ENCODE measurements at places on chromosomes 1 and 21. TPM values are rescaled to one million over a fixed set of nuclear protein-coding genes. Genes with fewer than 3 reads are reported as not detected.

UBE2U gene
- total RNA-seq, result not detected

GRCh38 chr1:230684146-230684545 is 29.8 kb downstream of the AGT start:
- H3K27me3 ChIP-seq, result no peaks in the 10 kb centered on the region
- H3K4me1 ChIP-seq, result no peaks in the 10 kb centered on the region
- no peak for DNase-seq
- H3K27ac ChIP-seq, result no peak overlapping the region

GRCh38 chr1:6868660-6869380 is 83.6 kb downstream of the CAMTA1 start:
- H3K36me3 ChIP-seq, result no peaks in the 10 kb centered on the region
- peaks cover 6% of the 10 kb centered on the region for H3K4me1 ChIP-seq
- H3K4me3 ChIP-seq, result no peak overlapping the region
- H3K27ac ChIP-seq, result peak overlapping the region; percentile 84
- no peak for DNase-seq

GRCh38 chr1:30253807-30254440 is 469.5 kb downstream of the MATN1 start:
- H3K27me3 ChIP-seq, result peaks cover 43% of the 10 kb centered on the region
- no peaks in the 10 kb centered on the region for H3K4me1 ChIP-seq
- DNase-seq, result no peak
- H3K4me3 ChIP-seq, result no peak overlapping the region
- H3K36me3 ChIP-seq, result no peaks in the 10 kb centered on the region
- H3K27ac ChIP-seq, result no peak overlapping the region

DNA sequence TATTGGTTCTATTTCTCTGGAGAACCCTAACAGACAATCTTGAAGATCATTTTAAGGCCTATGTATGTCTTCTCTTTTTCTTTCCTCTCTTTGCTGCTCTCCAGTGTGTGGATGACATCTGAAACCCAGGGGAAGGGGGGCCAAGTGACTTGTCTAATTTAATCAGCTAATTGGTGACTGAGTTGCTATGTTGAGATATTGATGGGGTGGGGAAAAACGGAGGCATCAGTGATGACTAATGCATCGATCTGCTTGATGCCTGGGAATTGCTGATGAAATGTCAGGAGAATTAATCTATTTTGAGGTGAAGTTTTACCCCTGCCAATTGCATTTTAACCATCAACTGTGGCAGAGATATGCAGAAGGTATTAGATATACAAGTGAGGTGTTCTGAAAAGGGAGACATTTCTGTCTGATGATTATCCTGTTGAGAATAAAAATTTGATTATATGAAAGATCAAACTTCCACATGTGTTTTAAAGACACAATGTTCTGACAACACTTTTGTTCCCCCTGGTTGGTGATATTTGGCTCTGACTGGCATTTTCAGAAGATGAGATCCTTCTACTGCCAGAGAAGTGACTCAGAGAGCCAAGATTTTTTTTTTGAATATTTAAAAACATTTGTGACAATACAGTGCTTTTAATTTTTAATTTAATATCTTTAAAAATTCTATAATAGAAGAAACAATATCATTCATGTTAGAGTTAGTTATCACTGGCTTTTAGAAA is 18.7 kb upstream of the PTGFR start:
- H3K27ac ChIP-seq, result no peak overlapping the region
- H3K27me3 ChIP-seq, result no peaks in the 10 kb centered on the region
- H3K4me3 ChIP-seq, result no peak overlapping the region
- DNase-seq, result no peak
- H3K4me1 ChIP-seq, result no peaks in the 10 kb centered on the region

GRCh38 chr1:13224480-13225060 is 1.4 kb downstream of the PRAMEF18 start:
- no peaks in the 10 kb centered on the region for H3K4me1 ChIP-seq
- H3K27ac ChIP-seq, result no peak overlapping the region
- DNase-seq, result no peak
- H3K27me3 ChIP-seq, result peaks cover 5% of the 10 kb centered on the region
- no peak overlapping the region for H3K4me3 ChIP-seq
- no peaks in the 10 kb centered on the region for H3K36me3 ChIP-seq

FLG2 gene
- total RNA-seq, result not detected

DNA sequence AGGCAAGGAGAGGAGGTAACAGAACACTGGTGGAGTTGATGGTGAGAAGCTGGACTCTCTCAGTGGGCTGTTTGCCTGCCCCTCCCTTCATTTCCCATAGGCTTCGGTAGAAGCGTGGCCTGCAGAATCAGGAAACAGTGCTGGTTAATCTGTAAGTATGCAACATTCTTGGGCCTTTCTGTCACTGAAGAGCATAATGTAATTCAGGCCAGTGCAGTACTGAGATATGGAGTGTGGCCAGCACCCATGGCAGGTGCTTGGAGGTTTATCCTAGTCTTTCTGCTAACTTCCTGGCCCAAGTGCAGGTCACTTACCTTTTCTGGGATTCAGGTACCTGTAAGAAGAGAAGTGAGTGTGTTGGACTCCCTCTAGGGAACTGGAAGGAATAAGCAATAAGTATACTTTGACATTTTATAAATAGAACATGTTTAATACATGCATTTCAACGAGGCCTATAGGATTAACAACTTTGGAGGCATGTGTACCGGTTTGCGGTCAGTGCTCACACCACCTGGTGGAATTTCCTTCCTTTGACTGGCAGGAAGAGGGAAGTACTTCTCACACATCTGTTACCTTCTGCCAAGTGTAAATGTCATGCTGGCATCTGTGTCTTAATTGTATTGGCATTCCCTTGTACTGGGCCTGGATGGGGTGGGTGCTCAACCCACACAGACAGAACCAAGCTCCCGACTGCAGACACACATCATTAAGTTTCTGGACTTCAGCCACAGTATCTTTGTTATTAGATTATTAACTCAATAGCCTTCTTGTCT is 105.5 kb downstream of the KIF26B start:
- H3K4me1 ChIP-seq, result no peaks in the 10 kb centered on the region
- H3K4me3 ChIP-seq, result no peak overlapping the region
- H3K36me3 ChIP-seq, result no peaks in the 10 kb centered on the region
- DNase-seq, result no peak

SIM2 gene
- 0.33 TPM for total RNA-seq

GRCh38 chr1:39900662-39901463 is 854 bp downstream of the MYCL start:
- H3K4me1 ChIP-seq, result peaks cover 8% of the 10 kb centered on the region
- H3K36me3 ChIP-seq, result no peaks in the 10 kb centered on the region
- H3K27me3 ChIP-seq, result no peaks in the 10 kb centered on the region
- H3K4me3 ChIP-seq, result peak overlapping the region; percentile 46

NBPF14 gene
- 29.7 TPM for total RNA-seq

- H3K27me3 ChIP-seq, result no peaks in the 10 kb centered on the region
- no peak overlapping the region for H3K27ac ChIP-seq
- H3K4me3 ChIP-seq, result no peak overlapping the region
- DNase-seq, result no peak
Observed at GRCh38 chr1:228094432-228095016, 8.6 kb downstream of the C1orf35 start.

DNA sequence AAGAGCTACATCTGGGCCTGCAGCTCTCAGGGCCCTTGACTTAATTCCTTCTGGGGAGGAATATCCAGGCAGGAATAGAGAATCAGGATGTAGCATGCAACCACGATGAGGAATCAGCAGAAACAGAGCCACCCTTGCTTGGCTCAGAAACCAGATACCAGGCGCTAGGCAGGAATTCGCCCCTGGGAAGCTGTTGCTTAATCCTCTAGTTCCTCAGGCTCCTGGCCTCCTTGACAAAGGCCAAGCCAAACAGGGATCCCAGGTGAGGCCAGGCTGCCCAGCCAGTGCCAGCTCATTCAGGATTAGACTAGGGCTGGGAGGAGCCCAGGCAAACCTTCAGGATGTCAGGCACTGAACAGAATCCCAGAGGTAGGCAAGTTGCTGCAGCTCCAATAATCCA is 48.2 kb upstream of the IRF2BP2 start:
- peak; percentile 95 for DNase-seq
- H3K36me3 ChIP-seq, result no peaks in the 10 kb centered on the region
- no peak overlapping the region for H3K4me3 ChIP-seq

OLFML2B gene
- total RNA-seq, result 7.3 TPM

TPTE gene
- total RNA-seq, result not detected

HRNR gene
- not detected for total RNA-seq

- no peak for DNase-seq
- no peaks in the 10 kb centered on the region for H3K36me3 ChIP-seq
- H3K27me3 ChIP-seq, result no peaks in the 10 kb centered on the region
Observed at GRCh38 chr1:89954401-89954800, 40.5 kb upstream of the ZNF326 start.

DNA sequence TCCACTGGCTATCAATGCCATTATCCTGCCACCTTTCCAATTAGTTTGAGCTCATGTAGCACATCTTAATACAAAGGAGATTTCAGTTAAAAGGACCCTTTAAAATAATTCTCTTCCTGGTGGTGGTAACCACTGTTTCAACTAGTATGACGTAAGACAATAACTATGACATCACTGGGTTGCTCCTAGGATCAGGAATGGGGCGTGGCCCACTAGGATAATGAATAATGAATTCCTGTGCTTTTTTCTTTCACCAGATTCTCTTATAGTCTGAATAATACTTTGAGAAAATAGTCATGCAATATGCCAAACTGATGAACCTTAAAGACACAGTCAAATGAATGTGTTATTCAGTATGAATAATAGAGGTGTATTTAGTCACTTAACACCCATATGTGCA is 10.6 kb upstream of the KIFAP3 start:
- no peaks in the 10 kb centered on the region for H3K36me3 ChIP-seq
- H3K4me1 ChIP-seq, result no peaks in the 10 kb centered on the region
- no peak for DNase-seq
- no peak overlapping the region for H3K27ac ChIP-seq
- H3K27me3 ChIP-seq, result no peaks in the 10 kb centered on the region
- H3K4me3 ChIP-seq, result no peak overlapping the region

GRCh38 chr1:230201445-230201844 is 134.4 kb downstream of the GALNT2 start:
- no peak overlapping the region for H3K27ac ChIP-seq
- no peaks in the 10 kb centered on the region for H3K36me3 ChIP-seq
- no peaks in the 10 kb centered on the region for H3K27me3 ChIP-seq
- no peak overlapping the region for H3K4me3 ChIP-seq

DNA sequence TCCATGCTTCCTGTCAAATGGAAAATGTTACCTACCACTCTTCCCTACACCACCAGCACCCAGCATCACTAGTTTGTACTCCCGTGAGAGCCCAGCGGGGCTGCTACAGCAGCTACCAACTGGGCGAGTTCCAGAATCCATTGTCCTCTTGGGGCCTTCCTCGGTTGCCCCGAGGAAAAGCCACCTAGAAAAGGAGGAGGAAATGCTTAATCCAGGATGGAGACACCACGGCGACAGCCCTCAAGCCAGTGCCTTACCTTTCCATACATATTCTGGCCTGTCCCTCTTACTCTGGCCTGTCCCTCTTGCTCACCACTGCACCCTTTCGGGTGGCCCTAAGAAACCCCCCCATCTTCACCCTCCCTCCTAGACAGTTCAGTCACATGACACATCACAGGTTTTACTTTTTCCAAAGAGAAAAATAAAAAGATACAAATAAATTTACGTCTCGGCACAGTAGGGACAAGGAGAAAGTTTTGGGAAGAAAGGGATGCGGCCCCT is 478 bp downstream of the RIT1 start:
- no peaks in the 10 kb centered on the region for H3K36me3 ChIP-seq
- H3K27me3 ChIP-seq, result no peaks in the 10 kb centered on the region
- no peak for DNase-seq
- peak overlapping the region; percentile 97 for H3K27ac ChIP-seq
- H3K4me3 ChIP-seq, result peak overlapping the region; percentile 90

DNA sequence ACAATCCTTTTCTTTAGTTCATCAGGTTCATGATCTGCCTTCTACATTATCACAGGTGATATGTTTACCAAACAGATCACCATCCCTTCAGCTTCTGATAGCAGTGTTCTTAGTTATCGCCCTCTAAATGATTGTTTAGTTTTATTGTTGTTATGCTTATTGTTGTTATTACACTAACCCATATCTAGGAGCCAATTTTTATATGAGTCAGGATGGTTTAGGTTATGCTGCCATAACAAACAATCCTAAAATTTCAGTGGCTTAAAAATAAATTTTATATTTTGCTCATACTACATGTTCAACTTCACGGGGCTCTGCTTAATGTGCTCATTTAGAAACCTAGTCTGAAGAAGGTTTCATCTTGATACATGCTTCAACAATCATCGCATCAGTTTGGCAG is 4.4 kb upstream of the JUN start:
- no peak for DNase-seq
- H3K36me3 ChIP-seq, result no peaks in the 10 kb centered on the region
- no peak overlapping the region for H3K27ac ChIP-seq
- H3K27me3 ChIP-seq, result no peaks in the 10 kb centered on the region
- no peaks in the 10 kb centered on the region for H3K4me1 ChIP-seq
- no peak overlapping the region for H3K4me3 ChIP-seq

GRCh38 chr1:223716302-223716862 is 4.0 kb downstream of the CAPN2 start:
- no peak for DNase-seq
- H3K27me3 ChIP-seq, result no peaks in the 10 kb centered on the region
- no peaks in the 10 kb centered on the region for H3K36me3 ChIP-seq
- H3K4me3 ChIP-seq, result peak overlapping the region; percentile 24

OR2T35 gene
- total RNA-seq, result not detected

DNA sequence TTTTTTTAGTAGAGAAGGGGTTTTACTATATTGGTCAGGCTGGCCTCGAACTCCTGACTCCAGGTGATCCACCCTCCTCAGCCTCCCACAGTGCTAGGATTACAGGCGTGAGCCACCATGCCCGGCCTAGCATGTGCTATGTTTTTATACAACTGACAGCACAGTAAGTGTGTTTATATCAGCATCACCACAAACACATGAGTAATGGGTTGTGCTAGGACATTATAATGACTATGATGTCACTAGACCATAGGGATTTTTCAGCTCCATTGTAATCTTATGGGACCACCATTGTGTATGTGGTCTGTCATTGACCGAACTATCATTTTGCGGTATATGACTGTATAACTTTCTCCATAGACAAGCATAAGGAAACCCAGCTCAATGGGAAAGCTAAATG is 6.3 kb downstream of the LEFTY2 start:
- no peaks in the 10 kb centered on the region for H3K4me1 ChIP-seq
- H3K27me3 ChIP-seq, result no peaks in the 10 kb centered on the region
- DNase-seq, result no peak
- H3K27ac ChIP-seq, result no peak overlapping the region

AMY1A gene
- total RNA-seq, result not detected

Measured in breast epithelium (tissue), 4 donors.